Left kidney (tissue), 8 donors: ENCODE measurements at places on chromosomes 5 and 9. TPM values are rescaled to one million over a fixed set of nuclear protein-coding genes. Genes with fewer than 3 reads are reported as not detected.
A peak's percentile ranks its signal among the peaks of the same experiment; 100 is the strongest.

DNA sequence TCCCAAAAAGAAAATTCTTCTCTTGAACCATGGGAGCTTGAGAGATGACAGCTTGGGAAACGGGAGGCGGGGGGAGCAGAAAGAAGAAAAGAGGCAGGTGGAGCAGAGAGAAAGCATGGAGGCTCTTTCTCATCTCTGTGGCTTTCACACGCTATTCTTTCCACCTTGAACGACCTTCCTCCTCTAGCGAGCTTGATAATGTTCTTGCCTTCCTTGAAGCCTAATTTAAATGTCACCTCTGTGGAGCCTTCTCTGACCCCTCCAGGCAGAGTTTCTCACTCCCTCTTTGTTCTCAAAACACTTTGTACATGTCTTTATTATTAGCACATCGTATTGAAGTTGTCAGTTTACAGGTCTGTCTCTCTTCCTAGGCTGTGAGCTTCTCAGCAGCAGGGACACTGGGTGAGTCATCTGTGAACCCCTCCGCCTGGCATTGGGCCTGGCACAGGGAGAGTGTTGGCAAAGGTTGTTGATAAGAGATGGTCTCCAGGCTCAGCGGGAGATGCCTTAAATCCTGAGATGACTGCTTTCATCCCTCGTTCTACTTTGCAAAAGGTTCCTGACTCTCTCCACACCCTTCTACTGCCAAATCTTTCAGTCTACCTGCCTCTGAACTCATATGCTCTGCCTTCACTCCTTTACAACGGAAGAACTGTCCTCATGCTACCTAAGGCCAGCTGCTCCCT lies 14.1 kb upstream of the STRBP start:
- DNase-seq: no peak

- no peak for DNase-seq
Observed at GRCh38 chr5:124871303-124871702, 124.9 kb upstream of the ZNF608 start.

DNA sequence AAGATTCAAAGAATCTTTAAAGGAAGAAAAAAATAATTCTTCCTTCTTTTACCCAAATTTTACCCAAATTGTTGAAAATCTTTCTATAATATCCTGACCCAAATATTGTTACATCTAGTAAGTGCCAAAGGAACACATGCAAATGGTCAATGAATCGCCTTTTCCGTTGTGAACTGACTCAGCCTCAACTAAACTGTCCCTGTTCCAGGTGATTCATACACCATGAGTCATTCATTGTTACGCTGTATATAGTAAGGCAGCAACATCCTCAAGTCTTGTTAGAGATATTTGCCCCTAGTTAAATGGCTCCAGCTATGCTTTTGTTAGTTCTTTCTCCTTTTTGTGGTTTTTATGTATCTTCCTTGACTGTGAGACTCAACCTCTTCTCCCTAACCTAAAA lies 9.7 kb downstream of the PTGER4 start:
- no peak for DNase-seq

DNA sequence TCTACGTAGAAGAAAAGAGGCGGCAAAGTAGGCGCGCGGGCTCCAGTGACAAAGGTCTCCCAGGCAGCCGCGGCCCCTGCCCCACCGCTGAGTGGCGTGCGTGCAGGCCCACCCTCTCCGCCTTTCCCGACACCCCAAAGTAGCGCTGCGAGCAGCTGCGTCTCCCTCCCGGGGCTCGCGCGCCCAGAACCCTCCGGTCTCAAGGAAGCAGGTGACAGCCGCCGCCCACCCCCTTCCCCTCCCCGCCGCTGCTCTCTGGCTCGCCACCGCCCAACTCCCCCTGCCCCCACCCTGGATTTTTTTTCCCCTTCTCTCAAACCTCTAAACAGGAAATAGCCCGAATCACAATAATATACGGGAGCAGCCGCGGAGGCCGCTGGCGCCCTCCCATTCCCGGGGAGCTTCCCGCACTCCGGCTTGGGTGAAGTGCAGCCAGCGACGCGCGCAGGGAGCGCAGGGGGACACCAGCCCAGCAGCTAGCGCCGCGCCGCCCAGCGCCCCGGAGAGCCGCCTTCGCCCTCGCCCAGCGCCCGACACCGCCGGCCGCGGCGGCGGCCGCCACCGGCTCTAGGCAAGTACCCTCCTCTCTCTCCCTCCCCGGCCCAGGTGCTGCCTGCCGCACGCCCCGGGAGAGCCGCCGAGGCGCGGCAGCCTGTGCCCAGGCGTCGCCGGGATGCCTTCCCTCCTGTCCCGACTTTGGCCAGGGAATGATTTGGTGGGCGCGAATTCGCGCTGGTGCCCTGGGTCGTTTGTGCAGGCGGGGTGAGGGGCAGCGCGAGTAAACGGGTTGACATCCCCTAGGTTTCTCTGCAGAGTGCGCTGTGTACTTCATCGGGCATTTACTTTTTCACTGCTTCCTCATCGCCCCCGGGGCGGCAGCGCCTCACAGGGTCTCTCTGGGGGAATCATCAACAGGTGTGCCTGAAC lies 52.7 kb upstream of the TJP2 start:
- no peak for DNase-seq

DNA sequence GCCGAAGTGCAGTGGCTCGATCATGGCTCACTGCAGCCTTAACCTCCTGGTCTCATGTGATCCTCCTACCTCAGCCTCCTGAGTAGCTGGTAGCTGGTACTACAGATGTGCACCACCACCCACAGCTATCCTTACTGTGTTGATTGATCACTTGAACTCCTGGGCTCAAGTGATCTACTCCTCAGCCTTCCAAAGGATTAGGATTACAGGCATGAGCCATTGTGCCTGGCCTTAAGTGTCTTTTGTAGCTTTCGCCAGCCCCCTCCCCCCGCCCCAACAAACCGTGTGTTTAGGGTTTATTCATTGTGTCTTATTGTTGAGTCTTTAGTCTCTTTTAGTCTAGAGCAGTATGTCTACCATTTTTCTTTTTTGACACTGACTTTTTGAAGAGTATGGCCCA lies 33.1 kb downstream of the SPIN1 start:
- DNase-seq: no peak

GRCh38 chr9:91904588-91905236 lies 45.3 kb downstream of the ROR2 start:
- no peak for DNase-seq

GRCh38 chr5:36756848-36757247 lies 119.7 kb upstream of the NIPBL start:
- no peak for DNase-seq

The LECT2 gene
- 5.2 TPM for polyA plus RNA-seq

DNA sequence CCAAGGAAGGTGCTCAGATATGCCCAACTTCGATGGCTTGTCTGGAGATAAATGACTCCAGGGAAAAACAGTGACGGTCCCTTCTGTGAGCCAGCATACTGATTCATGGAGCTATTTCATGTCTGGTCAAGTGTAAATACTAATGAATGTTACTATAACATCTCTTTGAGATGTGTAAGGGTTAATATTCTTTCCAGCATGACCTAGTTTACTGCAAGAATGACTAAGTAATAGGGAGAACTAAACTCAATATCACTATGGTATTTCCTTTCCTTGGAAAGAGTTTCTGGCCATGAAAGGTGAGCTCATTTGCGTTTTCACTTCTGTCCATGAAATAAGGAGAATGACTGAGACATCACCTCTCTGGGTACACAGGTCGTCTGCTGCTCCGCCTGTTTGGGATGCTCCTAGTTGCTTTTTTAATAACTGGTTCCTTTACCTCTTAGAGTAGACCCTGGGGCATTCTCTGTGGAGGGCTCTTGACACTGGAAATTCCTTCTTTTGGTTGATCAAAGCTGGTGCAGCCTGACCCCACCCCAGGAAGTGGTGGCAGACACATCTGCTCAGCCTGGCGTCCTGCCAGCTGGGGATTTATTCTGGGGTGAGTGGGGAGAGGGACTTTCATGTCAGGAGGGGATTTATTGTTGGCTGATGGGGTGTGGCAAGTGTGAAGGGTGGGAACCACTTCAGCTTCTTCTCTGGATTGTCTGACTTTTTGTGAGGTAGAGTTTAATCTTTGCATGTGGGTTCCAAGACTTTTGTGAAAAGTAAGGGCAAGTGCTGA lies 250.0 kb upstream of the MPDZ start:
- DNase-seq: no peak

GRCh38 chr9:15249042-15249818 lies 57.8 kb downstream of the TTC39B start:
- DNase-seq: peak; percentile 31

The PDZD2 gene
- polyA plus RNA-seq: 22.1 TPM

The IL4 gene
- 0.57 TPM for polyA plus RNA-seq

The ZBED3 gene
- polyA plus RNA-seq: 40.3 TPM

The CKMT2 gene
- 10.3 TPM for polyA plus RNA-seq

- DNase-seq: peak; percentile 74
Observed at GRCh38 chr9:78280982-78281668, 15.8 kb upstream of the PSAT1 start.

DNA sequence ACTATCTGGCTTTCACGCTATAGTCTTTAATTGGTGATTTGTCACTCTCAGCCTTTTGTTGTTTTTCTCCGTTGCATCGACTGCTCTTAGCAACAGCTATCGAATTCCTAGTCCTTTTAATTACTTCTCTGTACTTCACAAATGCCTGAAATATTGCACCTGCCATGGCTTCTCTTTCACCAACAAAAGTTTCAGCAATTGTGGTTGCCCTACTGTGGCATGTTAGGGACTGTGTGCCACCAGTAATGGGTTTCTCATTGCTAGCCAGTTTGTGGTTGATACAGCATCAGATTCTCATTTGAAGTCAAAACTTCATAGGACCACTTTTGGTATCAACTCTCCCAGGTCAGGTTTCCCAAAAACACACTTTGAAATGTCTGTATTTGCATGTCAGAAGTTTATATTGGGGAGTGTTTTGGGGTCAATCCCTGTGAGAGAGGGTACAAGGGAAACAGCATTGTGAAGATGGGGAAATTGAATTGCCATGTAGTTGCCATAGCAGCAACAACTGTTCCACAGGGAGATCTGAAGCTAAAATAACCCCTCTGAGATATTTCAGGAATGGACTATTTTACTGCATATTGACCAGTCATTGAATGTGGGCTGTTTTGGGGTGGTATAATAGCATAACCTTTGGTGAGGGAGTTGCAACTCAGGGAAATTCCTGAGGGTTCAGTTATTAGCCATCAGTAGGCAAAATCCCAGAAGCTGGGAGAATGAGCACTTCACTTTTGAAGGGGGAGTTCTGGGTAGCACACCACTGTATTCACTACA lies 99.2 kb downstream of the WDR70 start:
- DNase-seq: peak; percentile 11

The FRMD3 gene
- 20.9 TPM for polyA plus RNA-seq

The SLIT3 gene
- polyA plus RNA-seq: 51.5 TPM

The PCDHGA12 gene
- 1.5 TPM for polyA plus RNA-seq

DNA sequence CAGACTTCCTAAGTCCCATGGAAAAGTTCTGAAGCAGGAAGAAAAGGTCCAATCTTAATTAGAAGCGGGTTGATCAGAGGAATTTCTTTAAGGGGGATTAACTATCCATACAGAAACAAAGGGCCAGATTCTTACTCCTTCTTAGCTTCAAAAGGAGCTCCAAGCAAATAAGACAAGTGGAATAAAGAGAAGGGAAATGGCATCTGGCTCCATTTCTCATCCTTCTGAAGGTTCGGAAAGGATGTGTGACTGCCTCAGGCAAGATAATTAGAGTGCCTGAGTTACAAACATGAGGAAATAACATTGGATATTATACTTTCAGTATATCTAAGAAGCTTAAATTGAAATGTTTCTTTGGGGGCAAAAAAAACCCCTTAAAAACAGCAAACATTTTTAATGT lies 88.1 kb upstream of the ADAMTS19 start:
- no peak for DNase-seq

- DNase-seq: no peak
Observed at GRCh38 chr9:92191801-92192200, 76.6 kb upstream of the SPTLC1 start.

- DNase-seq: no peak
Observed at GRCh38 chr5:168076561-168076991, 214.9 kb upstream of the WWC1 start.

DNA sequence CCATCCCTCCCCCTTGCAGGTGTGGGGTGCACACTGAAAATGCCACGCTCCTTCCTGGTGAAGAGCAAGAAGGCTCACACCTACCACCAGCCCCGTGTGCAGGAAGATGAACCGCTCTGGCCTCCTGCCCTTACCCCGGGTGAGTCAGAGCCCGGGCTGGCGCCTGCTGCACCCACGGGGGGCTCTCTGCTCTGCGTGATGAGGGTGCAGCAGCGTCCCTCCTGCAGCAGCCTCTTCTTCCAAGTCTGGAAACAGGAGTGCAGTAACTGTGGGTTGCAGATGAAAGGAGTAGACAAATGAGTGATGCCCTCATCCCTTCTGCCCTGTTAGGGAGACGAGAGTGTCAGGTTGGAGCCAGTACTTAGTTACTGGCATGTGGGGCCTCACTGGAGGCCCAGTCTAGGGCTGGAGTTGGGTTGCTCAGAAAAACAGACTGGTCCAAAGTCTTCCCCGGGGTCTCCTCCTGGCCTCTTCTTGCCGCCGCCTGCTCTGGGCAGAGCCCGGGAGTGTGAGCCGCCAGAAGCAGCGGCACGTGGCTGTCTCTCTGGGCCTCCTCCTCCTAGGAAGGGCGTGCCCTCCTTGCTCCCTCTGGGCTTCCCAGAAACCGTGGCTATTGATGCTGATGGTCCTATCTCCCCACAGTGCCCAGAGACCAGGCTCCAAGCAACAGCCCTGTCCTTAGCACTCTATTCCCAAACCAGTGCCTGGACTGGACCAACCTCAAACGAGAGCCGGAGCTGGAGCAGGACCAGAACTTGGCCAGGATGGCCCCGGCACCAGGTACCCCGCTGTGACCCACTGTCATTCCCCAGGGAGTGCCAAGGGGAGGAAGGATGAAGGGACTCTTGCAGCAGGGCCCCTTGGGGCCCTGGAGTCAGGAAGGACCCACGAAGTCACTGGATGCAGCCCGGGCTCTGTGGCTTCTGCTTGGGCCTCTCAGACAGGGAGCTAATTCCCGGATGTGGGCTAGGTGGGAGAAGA lies 8.4 kb downstream of the GFI1B start:
- DNase-seq: no peak

GRCh38 chr5:25570067-25570583 lies 925.3 kb upstream of the CDH10 start:
- no peak for DNase-seq

DNA sequence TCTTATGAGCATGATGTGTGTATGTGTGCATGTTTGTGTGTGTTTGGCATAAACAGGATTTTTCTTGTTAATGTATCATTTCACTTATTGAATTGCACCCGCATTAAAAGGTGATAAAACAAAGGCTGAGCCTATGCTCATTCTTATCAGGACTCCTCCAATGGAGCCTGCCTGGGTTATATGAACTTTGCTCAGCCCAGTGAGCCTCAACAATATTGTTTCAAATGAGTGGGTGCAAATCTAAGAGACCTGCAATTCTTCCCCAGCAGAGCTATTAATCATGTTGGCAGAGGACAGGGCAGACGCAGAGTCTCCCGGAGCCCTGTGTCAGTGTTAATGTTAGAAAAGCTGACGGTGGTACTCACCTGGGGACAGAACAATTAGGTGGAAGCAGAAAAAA lies 71.6 kb downstream of the SH3RF2 start:
- no peak for DNase-seq
